ENCODE measurements at places on chromosomes 7 and 10.

DNA sequence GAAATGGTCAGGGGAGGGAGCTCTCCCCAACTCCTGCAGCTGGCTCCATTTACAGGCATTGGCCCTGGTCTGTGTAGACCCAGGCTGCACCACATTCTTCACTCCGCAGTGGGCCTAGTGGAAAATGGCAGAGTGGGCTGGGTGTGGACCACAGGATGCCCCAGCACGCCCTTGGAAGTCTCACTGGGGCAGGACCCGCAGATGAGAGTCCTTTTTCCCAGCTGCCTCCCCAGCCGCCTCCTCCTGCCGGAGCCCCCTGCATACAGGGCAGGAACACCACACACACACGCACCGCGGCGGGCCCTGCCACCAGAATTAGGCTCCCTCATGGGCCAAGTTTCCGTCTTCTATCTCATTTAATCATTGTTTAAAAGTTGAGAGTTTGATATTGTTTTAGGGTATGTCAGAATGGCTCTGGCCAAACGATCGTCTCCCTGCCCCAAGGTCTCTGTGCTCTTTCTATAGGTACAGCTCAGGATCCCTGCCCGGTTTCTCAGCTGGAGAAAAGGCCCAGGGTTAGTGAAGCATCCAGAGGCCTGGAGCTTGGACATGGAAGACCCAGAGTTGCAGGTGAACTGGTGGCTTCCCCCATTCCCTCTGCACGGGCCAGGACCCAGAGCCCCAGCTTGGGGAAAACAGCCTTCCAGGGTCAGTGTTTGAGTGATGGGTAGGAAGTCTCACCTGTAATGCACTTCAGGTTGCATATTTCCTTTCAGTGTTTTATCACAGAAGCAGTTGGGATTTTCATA, 42.0 kb downstream of the ZNF467 start:
- DNase-seq, result no peak

DNA sequence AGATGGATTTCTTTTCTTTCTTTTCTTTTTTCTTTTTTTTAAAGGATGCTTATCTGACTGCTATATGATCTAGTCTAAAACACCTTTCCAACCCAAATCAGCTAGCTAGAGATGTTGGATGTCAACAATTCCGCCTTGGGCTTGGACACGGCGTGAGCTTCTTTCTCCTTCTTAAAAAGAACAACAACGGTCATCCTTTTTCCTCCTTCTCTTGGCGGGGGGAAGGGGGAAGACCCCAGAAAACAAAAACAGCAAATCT, 1.0 kb downstream of the BEND7 start:
- DNase-seq, result no peak

GRCh38 chr7:114047889-114048288, 129.1 kb upstream of the PPP1R3A start:
- no peak for DNase-seq

GRCh38 chr10:75034131-75034512, 77.3 kb upstream of the SAMD8 start:
- no peak for DNase-seq

DNA sequence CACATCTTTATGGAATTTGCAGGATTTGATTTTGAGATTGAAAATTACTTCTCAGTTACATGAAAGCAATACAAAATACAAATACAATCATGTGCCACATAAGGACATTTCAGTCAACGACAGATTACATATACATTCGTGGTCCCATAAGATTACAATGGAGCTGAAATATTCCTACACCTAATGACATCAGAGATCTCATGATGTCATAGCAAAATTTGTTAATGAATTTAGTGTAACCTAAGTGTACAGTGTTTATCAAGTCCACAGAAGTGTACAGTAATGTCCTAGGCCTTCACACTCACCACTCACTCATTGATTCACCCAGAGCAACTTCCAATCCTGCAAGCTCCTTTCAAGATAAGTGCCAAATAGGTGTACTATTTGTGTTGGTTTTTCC, 126.5 kb downstream of the GPAM start:
- no peak for DNase-seq

GRCh38 chr10:108385963-108386362, 1221.5 kb upstream of the SORCS1 start:
- DNase-seq, result no peak

- DNase-seq, result no peak
These were observed 16.6 kb upstream of the WNT8B start for GRCh38 chr10:100446130-100446761.

DNA sequence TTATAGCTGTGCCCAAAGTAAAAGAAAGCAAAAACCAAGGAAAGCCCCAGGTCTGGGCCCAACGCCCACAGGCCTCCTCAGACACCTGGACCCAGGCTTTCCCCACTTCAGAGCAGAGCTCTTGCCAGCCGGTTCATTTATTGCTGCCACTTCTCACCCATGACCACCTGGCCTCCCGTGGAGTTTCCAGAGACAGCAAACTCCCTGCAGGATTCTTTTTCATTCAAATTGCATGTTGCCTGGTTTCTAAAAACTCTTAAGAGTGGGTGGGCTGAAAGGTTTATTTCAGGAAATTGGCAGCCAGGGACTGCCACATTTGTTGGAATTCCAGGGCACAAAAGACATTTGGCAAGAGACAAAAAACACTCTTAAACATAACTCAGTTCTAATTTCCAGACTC, 4.7 kb downstream of the VOPP1 start:
- no peak for DNase-seq

- DNase-seq, result peak; percentile 63
These were observed 70.6 kb downstream of the PIP4K2A start for GRCh38 chr10:22643775-22644174.

DNA sequence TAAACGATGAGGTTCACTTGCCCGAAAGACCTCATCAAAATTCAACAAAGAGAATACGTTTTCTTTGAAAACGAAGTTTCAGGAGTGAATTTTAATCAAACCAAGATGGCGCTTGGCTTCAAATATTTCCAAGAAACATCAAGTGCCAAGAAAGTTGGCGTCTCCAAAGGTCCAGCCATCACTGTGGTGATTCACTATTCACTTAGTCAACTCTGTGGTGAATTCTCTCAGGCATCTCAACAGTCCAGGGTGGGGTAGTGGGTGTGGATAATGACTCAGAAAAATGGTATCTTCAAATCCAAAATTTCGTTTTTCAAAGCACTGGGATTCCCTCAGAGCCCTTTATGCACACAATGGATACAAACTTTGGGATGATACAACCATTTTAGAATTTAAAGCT, 133.1 kb downstream of the SVIL start:
- DNase-seq, result no peak

GRCh38 chr10:46006219-46006618, 24.2 kb downstream of the NCOA4 start:
- DNase-seq, result no peak

DNA sequence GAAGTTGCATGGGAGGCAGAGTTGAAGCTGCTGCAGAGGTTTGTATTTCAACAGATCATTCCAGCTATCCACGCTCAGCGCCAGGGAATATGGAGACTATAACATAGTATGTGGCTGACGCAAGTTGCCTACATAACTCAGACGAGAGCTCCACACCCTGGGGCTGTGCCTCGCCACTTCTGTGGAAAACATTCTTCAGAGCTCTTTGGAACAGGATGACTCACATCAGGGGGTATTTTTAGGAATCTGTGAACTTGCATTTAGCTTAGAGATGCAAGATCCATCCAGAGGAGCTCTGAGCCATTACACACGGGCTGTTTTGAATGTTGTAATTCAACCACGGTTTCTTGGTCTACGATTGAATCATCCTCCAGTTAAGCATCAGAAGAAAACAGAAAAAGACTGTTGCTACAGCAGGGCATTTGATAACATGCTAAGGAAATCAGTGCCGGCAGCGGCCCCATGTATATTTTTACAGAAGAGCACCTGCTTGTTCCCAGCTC, 481.5 kb upstream of the AKR1E2 start:
- no peak for DNase-seq

- DNase-seq, result no peak
These were observed 138.5 kb upstream of the MGMT start for GRCh38 chr10:129328546-129328945.

GRCh38 chr7:83859827-83860226, 210.9 kb upstream of the SEMA3E start:
- no peak for DNase-seq

- no peak for DNase-seq
These were observed 72.5 kb downstream of the SYPL1 start for GRCh38 chr7:106039486-106040060.
